Iris pigment epithelial cell (primary cell): ENCODE measurements at places on chromosomes 2 and 18.
A peak's percentile ranks its signal among the peaks of the same experiment; 100 is the strongest.

DNA sequence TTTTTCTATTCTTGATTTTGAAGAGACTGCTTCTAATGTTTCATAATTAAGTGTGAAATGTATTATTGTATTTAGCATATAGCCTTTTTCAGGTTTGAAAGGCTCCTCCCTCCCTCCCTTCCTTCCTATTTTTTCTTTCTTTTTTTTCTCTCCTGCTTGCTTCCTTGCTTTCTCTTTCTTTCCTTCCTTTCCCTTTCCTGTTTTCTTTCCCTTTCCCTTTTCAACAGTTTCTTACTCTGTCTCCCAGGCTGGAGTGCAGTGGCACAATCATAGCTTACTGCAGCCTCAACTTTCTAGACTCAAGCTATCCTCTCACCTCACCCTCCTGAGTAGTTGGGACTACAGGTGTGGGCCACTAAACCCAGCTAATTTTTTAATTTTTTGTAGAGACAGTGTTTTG is 44.6 kb downstream of the RMDN2 start:
- no peak for DNase-seq

DNA sequence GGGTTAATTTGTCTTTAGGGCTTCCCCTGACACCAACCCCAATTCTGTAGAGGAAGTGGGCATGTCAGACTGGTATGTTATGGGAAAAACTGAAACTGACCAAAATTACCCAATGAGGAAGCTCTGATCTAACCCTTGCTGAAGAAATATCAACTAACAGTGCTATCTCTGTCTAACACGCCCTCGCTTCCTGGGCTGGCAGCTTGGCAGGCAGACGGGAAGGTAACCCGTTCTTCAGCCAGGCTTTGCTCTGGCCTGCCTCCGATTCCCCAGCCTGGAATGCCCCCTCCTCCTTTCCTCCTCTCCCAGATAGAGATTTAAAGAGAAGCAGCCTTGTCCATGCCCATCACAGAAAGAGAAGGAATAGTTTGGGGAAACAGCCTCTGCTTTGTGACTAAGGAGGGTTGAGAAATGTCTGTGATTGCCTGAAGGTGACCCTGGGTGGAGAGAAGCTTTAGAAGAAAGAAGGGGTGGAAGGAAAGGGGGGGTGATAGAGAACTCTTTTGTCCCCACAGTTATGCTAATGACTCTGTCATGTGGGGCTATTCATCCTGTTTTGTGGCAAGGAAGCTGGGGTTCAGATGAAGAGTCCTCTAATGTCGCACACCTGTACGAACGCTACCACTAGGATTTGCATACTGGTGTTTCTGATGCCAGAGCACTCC is 15.4 kb downstream of the HK2 start:
- DNase-seq, result peak; percentile 63

DNA sequence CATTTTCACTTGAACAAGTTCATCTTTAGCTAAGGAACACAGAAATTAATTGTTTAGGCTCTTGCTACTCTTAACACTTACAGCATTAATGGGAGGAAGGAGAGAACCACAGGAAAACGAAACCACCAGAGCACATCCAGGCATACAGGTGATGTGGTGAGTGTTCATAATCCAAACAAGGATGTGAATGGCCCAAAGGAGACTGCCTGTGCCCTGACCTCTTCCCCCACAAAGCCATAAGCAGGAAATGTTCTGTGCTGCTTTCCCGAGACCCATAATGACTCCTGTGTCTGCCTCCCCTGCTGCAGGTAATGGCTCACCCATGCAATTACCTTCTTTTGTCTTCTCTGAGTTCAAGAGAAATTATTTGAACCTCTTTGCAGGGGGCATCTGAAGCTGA is 295.9 kb upstream of the LINC00305 start:
- DNase-seq, result no peak

DNA sequence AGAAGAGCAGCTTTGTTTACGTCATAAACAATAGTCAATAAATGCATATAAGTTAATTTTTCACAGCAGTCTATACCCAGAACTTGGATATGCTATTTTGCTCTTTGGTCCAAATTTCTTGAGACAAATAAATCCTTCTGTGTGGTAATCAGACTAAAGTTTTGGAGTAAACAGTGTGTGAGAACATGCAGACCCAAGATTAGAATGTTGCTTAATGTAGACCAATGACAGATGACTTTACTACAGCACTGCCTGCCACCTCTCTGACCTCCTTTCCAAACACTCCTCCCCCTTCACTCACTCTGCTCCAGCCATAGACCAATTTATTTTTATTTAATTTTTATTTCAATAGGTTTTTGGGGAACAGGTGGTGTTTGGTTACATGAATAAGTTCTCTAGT is 115.3 kb upstream of the TANK start:
- peak; percentile 61 for DNase-seq

- DNase-seq, result no peak
Measured at GRCh38 chr2:74596584-74596983, 42.1 kb downstream of the DOK1 start.

DNA sequence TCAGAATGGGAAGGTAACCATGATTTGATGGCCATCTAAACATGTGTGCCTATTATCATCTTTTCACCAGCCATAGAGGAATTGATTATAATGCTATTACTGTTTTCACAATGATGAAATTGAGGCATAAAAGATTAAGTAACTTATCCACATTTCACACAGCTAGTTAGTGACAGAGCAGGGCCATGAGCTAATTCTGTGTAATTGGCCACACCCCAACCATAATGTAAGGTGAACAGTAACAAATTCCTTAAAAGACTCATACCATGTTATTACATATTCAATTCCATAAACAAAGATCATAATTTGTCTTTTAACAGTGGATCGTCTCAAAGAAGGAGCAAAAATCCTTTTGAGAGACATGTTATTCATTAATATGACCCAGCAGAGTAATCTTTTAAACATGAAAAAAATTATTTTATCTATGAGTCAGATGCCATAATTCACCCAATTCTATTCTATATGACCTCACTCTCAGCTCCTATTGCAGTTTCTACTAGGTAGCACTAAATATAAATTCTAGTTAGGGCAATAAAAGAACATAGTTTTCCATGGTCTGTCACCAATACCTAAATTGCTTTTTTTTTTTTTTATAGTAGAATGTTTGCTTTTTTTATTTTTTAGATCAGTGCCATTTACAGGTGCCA is 475.8 kb upstream of the SLC39A10 start:
- DNase-seq, result no peak

- peak; percentile 45 for DNase-seq
Measured at GRCh38 chr18:76592981-76593381, 97.9 kb upstream of the ZNF516 start.

GRCh38 chr2:69581774-69582581 is 61.6 kb downstream of the AAK1 start:
- DNase-seq, result peak; percentile 52

DNA sequence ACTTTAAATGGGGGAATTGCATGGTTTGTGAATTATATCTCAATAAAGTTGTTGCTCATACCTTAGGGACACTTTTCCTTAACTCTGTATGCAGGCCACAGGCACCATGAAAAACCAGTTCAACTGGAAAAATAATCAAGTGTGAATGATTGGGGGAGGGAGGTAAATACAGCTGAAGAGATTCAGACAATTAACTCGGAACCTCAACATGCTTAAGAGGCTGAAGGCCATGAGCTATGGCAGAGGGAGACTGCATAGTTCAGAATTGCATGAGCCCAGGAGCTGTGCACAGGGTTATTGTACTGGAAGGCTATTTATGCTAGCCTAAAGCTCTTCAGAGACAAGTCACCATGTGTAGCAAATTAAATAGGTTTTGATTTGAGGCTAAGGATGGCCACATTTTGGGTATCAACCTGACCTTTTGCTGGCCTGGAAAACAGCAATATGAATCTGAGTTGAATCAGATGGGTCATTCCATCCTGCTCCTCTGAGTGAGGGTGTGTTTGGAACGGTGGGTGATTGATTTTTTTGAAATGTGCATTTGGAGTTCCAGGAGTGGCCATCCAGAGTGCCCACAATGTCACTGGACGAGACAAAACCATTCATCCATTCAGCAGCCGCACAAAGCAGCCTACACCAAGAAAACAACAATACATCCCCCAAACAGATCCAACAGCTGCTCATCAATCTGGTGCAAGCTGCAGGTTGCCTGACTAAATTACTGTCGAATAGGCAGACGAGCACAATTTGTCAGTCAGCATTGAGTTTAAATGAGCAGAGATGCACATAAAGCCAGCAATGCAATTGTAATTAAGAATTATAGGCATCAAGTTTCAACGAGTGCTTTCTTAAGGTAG is 42.5 kb downstream of the HRH4 start:
- DNase-seq, result no peak

DNA sequence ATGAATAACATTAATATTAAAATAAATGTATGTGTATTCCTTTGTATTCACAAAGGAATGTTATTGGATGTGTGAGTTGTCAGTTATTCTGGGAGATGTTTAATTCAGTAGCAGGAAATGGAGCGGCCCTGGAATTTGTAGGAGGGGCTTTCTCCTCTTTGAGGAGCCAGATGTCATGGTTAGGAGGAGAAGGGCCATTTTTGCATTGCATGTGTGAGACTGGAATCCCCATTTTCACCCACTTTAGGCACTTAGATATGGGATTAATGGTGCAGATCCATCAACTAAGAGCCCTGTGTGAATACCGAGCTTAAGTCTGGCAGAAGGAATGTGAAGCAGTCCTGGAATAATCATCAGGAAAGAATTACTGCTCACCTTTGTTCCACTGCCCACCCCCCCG is 439.2 kb downstream of the PARD3B start:
- peak; percentile 3 for DNase-seq

DNA sequence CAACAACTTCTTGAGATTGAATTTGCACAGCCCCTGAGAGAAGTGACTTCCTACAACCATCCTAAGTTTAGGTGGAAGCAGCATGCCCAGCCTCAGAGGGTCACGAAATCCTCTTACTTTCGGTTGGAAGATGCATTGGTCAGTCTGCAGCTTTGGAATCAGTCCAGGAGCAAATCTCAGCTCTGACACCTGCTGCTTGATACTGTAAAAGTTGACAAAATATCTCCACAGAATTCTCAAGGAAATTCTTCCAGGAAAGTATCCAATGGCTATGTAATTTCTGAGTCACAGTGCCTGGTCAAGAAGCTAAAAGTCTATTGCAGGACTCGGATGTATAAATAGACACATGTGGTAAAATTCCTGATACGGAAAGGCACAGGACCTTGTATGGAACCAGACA is 414.5 kb upstream of the GYPC start:
- no peak for DNase-seq

- DNase-seq, result no peak
Measured at GRCh38 chr2:7034303-7034702, 117.1 kb downstream of the RNF144A start.

DNA sequence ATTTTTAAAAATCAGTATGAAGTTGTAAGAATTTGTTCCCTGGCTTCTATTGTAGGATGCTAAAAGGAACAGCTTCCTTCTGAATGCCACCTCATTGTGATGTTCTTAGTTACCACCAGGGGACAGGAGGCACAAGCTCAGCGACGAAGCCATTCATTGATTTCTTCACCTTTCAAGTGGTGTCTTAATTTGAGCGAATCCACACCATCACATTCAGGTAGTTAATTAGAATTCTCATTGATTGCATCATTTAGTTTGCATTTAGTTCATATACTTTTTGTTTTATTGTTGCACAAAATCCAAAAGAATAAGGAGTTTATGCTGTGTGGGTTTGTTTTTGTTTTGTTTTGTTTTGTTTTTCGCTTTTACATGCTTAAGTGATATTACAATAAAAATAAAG is 23.1 kb downstream of the CYP27C1 start:
- no peak for DNase-seq

- no peak for DNase-seq
Measured at GRCh38 chr18:669077-669476, 11.6 kb downstream of the TYMS start.

- DNase-seq, result no peak
Measured at GRCh38 chr2:212213191-212213590, 325.4 kb downstream of the ERBB4 start.

- DNase-seq, result no peak
Measured at GRCh38 chr2:106160786-106161261, 33.3 kb downstream of the UXS1 start.

GRCh38 chr2:197944416-197945096 is 140.2 kb downstream of the PLCL1 start:
- no peak for DNase-seq

- DNase-seq, result peak; percentile 83
Measured at GRCh38 chr2:18752022-18752493, 162.7 kb upstream of the NT5C1B start.

- peak; percentile 9 for DNase-seq
Measured at GRCh38 chr2:214232271-214232670, 178.6 kb upstream of the VWC2L start.

DNA sequence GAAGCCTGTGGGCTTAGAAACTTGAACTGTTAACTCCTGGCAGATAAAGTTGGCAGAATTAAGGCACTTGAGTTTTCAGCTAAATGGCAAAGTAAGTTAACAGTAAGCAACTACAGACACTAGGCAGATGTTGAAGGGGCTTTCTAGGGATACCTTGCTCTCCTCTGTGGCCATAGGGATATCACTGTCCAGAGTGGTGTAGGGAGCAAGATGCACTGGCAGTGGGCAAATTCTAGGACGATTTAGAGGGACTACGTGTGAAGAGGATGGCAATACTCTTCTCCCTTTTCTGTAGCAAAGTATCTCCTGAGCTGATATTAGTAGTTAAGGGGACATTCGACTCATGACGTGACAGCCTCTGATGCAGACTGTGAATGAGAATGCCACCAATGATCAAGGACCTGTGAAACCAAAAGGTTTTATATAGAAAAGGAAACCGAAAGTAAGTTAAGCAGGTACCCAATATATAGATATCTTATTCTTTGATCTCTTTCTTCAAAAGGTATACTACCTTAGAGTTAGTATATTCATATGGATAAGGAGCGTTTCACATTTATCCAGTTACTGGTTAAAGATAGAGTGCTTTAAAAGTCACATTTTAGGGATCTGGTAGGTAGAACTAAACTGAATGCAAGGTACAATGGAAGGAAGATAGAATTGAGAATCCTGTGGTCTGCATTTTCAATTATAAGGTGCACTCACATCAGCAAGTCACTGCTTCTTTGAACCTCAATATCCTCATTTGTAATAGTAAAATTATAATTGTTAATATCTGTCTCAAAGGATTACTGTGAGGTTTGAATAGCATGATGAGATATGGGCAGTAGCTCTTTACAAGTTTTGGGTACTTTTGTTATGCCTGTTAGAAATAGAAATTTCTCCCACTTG is 106.4 kb downstream of the KCNH7 start:
- DNase-seq, result no peak

- no peak for DNase-seq
Measured at GRCh38 chr2:73289304-73289703, 4.0 kb downstream of the EGR4 start.

GRCh38 chr2:179133016-179133415 is 83.1 kb upstream of the CCDC141 start:
- DNase-seq, result no peak

GRCh38 chr2:190882856-190883582 is 2.4 kb downstream of the GLS start:
- DNase-seq, result no peak

DNA sequence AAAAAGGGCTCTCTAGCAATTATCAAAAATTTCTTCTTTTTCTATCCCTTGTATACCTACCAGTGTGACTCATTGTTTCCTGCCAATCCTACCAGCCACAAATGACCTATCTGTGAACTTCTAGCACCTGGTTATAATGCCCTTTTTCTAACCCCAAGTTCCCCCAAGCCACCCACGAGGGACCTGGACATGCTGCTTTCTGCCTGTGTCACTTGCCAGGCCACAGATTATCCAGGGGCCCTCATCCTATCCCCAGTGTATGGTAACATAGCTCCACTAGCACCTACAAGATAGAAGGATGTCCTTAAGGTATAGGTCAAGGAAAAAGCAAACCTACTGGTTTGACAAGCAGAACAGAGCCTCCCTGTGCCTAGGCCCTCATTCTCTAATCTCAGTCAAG is 26.8 kb downstream of the AAK1 start:
- peak; percentile 35 for DNase-seq

GRCh38 chr2:195961873-195962272 is 106.8 kb downstream of the DNAH7 start:
- no peak for DNase-seq
